ENCODE measurements at places on chromosomes 6 and 20.

- DNase-seq, result no peak
These were observed 52.6 kb upstream of the CCDC167 start for GRCh38 chr6:37552267-37552666.

- no peak for DNase-seq
These were observed 154.4 kb upstream of the SUPT3H start for GRCh38 chr6:45531999-45532595.

- DNase-seq, result no peak
These were observed 192.8 kb downstream of the COL19A1 start for GRCh38 chr6:70059039-70059719.

DNA sequence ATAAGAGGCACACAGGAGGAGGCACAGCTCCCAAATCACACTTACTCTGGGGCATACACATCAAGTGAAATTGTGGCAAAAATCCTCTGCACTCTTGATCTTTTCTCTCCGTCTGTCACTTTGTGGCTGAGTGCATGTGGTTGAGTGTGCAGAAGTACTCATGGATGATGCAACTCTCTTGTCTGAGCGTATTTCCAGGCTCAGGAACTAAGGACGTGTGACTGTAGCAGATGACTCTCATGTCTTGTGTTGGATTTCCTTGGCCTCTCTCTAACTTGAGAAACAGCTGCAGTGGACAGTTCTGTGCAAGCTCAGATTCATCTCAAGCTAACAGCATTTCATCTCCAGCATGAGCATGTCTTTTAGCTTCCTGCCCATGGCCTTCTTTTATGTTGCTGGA lies 245.4 kb upstream of the FLRT3 start:
- no peak for DNase-seq

- DNase-seq, result no peak
These were observed 4.7 kb downstream of the SLCO4A1 start for GRCh38 chr20:62646851-62647520.

GRCh38 chr6:79985128-79985527 lies 19.3 kb upstream of the TTK start:
- no peak for DNase-seq

DNA sequence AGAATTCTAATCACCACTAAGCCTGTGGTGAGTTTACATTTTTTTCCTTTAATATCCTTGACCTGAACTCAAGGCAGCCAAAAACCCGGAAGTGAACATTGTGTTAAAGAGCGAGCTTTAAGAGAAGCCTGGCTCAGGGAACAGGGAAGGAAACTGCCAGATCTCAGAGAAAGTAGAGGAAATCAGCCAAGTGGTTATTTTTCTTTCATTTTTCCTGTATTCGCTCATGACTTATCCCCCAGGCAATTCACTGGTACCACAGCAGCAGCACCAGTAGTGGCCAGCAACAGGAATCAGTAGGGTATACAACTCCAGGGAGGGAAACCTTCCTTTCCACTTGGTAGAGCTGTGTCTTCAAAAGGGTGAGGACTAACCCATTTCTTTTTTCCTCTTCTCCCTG lies 89.6 kb upstream of the HMGCLL1 start:
- no peak for DNase-seq

- DNase-seq, result no peak
These were observed 170.0 kb downstream of the GPX5 start for GRCh38 chr6:28695715-28696114.

GRCh38 chr6:13924949-13925881 lies at the start of gene RNF182:
Gene RNF182, plus strand, starts transcription at chr6:13924952. Its CDS starts 52,168 bp downstream, at chr6:13977120.
- DNase-seq, result no peak

DNA sequence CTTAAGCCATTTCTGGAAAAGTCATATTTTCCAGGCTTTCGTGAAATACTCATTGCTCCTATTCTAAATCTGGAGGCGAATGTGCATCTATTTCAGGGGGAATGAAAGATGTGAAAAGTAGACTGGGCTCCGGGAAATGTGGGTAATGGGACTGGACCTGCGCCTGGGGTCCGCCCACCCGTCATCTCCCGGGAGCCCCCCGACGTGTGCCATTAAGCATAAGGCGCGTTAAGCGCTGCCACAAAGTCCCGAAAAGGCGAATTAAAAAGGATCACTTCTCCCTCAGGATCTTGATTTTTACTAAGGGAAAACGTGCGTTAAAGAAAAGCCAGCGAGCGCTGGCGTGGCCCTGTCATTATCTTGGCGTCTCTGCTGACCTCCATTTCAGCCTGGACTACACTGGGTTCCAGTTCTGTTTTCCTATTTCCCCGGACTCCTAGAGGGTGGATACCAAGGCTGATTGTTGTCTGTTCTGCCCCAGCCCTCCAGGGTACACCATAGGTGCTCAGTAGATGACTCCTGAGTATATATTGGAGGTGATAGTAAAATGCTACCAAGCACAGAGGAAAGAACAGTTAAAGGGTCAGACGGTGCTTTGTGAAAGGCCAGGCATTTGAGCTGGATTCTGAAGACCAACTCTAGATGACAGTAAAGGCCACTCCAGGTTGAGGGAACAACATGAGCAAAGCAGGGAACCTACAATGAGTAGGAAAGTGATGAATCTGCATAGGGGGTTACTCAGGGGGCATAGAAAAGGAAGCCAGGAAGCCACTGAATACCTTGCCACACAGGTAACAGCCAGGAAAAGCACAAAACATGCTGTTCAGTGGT lies 89.2 kb upstream of the ARID1B start:
- DNase-seq, result no peak

- DNase-seq, result no peak
These were observed 76.8 kb downstream of the KCNB1 start for GRCh38 chr20:49405696-49406095.

GRCh38 chr20:368915-369314 lies 11.6 kb upstream of the TRIB3 start:
- DNase-seq, result no peak

GRCh38 chr20:47642118-47642517 lies 140.4 kb downstream of the NCOA3 start:
- DNase-seq, result no peak

GRCh38 chr20:2135013-2135412 lies 33.4 kb downstream of the STK35 start:
- DNase-seq, result no peak

DNA sequence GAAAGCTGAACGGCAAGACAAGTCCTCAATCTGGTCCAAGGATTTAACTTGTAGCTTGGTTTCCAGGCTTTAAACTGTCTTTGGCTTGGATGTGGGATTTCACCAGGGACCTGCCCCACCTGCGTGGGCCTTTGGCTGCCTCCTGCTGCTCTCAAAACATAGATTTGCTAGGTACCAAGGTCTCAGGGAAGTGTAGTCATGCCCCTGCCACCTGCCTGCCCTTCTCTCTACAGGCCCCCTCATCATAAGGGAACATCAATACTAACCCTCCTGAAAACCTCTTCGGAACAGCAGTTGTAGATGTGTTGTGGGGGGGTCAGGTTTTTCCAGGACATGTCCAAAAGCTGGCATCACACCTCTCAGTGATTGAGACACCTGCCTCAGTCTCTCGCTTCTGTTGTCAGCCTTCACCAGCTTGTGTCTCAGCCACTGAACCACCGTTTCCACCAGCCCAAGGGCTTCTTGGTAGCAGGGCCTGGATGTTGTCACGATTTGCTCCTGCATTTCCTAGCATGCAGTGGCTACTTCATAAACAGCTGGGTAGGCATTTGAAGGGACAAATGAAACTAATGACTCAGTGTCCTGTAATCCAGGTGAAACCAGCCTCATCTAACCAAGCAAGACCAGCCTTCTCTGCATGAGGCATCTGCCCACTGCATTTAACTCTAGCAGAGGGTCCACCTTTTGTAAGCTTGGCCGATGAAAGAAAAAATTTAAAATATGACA lies 141.6 kb upstream of the THBS2 start:
- no peak for DNase-seq

- no peak for DNase-seq
These were observed 116.2 kb downstream of the PFDN4 start for GRCh38 chr20:54324041-54324440.

GRCh38 chr20:46349035-46349741 lies 40.9 kb upstream of the CDH22 start:
- DNase-seq, result no peak

DNA sequence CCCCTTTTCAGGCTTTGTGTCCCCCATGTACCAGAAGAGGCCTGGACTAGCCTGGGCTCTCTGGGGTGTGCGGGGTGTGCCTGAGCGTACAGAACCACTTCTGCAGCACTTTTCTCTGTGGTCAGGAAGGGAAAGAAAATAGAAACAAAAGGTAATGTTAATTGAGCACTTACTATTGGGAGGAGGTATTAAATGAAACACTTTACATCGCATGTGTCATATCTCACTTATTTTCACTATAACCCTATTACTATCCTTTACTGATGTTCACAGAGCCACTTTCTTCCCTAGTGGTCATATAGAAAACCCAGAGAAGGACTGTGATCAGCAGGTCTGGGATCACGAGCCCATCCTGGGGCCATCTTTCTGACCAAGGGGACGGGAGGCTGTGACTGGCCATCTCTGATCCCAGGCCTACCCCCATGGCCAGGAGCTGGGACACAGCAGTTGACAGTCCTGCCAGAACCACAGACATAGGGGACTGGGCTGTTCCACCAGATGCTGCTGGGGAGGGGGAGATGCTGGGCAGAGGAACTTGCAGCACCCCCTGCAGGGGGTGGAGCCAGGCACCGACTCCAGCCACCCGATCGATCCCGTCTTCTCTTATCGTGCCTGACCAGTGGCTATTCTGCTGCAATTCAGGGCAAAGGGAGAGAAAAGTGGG lies 107.6 kb downstream of the VEGFA start:
- DNase-seq, result no peak

- no peak for DNase-seq
These were observed 1067.5 kb upstream of the MAP3K7 start for GRCh38 chr6:91654357-91654756.

- no peak for DNase-seq
These were observed 472.3 kb upstream of the CITED2 start for GRCh38 chr6:139846538-139847456.

- DNase-seq, result no peak
These were observed 3.5 kb downstream of the NDUFAF5 start for GRCh38 chr20:13788167-13788834.

DNA sequence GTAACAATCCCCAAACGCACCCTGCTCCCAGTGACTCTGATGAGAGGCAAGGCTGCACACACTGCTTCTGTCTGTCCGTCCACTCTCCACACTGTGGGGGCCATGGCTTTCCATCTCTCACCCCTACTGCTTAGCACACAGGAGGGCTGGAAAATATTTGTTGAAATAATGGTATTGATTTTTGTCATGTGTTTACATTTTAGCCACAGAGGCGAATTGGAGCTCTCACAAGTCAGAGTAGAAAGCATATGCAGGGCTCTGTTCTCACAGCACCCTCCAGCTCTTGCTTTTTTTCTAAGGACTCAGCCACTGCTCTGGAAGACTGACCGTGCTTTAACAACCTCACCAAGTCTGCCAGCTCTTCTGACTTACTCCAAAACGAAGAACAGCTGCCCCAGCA lies 273.8 kb downstream of the GMDS start:
- no peak for DNase-seq

Data from activated T-cell treated with anti-CD3 and anti-CD28 coated beads for 4 hours (primary cell).